Anterior cingulate cortex (tissue), 58 donors: ENCODE measurements at places on chromosomes 4 and X.
A peak's percentile ranks its signal among the peaks of the same experiment; 100 is the strongest.

DNA sequence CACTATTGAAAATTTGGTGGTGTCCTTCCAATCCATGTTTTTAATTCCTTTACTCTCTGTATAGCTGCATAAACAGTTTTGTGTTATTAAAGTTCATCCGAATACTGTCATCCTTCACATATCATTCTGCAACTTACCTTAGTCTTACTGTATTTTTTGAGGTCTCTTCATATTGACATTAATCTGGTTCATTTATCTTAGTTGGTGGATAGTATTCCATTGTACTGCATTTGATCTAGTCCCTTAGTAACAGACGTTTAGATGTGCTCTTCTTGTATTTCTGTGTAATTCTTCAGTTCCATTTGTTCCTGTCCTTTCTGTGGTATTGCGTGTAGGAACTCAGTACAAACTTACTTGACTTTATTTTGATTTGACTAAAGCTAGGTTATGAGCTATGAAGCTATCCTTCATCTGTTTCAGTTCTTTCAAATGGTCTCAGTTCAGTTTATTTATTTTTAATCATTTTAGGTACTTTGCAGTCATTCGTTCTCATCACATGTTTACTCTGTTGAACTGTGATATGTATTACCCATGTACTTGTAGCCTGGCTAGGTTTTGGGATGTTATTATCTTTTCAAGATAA lies 41.3 kb downstream of the RAPGEF2 start:
- DNase-seq, result no peak

DNA sequence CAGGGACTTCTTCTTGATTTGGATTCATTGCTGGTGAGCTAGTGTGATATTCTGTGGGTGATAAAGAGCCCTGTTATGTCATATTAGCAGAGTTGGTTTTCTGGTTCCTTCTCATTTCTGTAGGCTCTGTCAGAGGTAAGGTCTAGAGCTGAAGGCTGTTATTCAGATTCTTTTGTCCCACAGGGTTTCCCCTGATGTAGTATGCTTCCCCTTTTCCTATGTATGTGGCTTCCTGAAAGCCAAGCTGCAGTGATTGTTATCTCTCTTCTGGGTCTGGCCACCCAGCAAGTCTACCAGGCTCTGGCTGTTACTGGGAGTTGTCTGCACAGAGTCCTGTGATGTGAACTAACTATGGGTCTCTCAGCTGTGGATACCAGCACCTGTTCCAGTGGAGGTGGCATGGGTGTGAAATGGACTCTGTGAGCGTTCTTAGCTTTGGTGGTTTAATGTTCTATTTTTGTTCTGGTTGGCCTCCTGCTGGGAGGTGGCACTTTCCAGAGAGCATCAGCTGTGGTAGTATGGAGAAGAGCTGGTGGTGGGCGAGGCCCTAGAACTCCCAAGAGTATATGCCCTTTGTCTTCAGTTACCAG lies 373.7 kb downstream of the AR start:
- DNase-seq, result no peak

DNA sequence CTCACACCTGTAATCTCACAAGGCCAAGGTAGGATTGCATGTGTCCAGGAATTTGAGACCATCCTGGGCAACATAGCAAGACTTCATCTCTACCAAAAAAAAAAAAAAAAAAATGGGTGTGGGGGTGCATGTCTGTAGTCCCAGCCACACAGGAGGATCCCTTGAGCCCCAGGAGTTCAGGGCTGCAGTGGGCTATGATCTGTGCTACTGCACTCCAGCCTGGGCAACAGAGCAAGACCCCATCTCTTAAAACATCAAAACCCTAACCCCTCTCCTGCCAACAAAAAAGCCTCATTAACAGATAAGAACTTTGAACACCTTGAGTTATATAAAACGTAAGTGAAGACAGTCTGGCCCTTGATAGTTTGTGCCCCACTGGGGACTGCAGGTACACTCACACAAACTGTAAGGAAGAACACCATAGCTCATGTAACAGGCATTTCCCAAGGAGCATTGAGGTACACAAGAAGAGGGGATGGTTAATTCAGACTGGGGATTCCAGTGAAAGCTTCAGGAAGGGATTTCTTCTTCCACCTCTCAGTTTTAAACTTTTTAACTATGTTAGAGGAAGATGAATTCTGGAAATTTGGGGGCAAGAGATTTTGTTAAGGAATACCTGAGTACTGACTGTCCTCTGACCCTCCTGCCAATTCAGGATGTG lies 34.7 kb downstream of the RBPJ start:
- no peak for DNase-seq

GRCh38 chr4:26858947-26859401 lies 1.7 kb upstream of the STIM2 start:
- no peak for DNase-seq

DNA sequence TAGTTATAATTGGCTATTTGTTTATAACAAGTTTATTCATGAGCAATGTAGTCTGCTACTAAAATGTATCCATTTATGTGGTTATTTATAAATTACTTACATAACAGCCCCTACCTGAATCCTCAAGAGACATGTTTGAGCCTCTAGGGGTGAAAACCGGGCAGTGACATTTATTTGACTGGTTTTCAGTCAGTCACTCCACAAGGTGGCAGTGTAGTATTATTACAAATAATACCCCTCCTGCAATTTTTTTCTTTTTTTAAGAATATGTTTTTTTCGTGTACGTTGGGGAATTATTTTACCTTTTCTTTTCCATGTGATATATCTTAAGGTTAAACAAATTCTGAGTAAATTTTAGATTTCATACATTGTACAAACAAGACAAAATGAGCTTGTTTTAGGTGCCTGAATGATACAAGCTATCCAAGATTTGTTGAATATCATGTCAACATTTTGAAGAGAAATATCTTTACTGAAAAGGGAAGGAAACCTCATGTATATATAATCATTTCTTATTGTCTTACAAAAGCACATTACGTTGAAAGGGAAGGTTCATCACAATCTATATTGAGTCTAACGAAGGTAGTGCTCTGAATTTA lies 598.7 kb upstream of the TECRL start:
- DNase-seq, result no peak

GRCh38 chr4:120886191-120886590 lies 36.3 kb downstream of the PRDM5 start:
- no peak for DNase-seq

GRCh38 chrX:73855546-73855945 lies 292.5 kb downstream of the CHIC1 start:
- peak; percentile 39 for DNase-seq

DNA sequence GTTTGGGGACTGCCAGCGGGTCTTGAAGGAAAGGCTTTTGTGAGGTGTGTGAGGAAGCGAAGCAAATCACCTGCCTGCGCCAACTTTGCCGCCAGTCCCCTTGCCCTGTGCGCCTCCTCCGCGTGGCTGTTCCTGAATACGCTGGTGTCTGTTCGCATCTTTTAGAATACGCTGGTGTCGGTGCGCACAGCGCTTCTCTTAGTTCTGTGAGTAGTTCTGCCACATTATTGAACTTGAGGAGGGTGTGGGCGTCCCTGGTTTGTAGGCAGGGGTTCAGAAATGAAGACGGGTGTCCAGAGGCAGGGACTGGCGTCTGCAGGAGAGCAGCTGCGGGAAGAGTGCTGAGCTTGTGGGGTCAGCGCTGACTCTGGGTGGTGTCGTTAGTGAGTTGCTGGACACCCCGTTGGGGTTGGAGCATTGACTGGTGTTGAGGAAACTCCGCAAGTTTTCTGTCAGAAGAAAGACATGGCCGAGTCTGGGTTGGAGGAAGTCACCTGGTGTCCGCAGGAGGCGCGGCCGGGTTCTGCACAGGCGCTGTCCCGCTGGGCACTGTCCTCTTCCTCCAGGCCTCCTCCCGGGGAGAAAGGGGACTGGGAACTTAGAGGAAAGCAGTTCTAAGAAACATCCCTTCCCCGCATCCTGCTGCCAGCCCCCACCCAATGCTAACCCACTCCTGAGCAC lies 930 bp downstream of the ZNF718 start:
- peak; percentile 16 for DNase-seq

GRCh38 chrX:24647257-24648058 lies at the start of gene PCYT1B:
Gene PCYT1B (minus strand): TSS chrX:24647347. CDS start chrX:24647105, 242 bp downstream.
- peak; percentile 31 for DNase-seq

DNA sequence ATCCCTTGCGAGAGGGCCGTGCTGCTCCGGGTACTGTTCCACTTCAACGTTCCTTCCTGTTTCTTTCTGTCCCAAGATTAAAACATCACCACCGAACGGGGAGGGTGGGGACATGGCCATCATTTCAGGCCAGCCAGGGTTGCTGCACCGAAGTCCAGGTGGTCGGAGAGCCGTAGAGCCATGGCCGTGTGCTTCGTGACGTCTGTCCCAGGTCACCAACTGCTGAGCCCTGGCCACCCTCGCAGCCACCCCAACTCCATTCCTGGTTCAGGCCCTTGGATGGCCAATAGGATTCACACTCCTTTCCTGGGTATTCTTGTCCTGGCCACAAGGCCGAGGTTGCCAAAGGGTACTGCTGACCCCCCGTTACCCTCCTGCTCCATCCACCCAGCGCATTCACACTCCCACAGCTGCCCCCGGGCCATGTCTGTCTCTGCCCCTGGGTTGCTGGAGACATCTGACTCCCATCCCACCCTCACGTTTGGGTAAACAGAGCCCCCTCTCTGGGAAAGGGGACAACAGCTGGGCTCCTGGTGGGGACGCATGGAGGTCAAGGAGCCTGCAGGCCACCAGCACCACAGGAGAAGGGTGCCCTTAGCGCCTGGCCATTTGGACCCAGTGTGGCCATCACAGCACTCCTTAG lies 103.2 kb downstream of the HMX1 start:
- no peak for DNase-seq

GRCh38 chr4:184972991-184973390 lies 45.3 kb upstream of the HELT start:
- DNase-seq, result no peak

GRCh38 chr4:78775303-78776078 lies 659 bp upstream of the BMP2K start:
- peak; percentile 86 for DNase-seq

DNA sequence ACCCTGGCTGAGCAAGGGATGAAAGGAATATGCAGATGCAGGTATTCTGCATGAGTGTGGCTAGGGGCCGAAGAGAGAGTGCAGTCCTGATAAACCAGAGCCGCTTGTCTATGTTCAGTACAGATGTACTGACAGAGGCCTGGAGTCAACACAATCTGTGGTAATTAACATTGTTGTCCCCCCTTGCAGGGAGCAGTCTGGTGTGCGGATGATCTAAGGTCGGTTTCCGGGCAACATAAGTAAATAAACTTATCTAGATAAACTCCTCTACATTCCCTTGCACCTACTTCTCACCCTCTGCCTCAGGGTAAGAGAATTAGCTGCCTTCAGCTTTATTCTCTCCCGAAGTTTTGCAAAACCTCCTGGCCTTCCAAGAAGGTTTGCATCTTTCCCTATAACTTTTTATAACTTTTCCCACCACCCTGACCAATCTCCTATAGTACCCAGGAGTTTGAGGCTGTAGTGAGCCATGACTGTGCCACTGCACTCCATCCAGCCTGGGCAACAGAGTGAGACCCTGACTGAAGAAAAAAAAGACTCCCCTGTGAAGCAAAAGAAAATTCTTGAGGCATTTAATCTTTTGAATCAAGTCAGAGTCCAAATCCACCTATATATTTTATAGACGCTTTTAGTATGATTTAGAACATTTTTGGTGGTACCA lies 26.6 kb downstream of the SNX25 start:
- DNase-seq, result no peak

DNA sequence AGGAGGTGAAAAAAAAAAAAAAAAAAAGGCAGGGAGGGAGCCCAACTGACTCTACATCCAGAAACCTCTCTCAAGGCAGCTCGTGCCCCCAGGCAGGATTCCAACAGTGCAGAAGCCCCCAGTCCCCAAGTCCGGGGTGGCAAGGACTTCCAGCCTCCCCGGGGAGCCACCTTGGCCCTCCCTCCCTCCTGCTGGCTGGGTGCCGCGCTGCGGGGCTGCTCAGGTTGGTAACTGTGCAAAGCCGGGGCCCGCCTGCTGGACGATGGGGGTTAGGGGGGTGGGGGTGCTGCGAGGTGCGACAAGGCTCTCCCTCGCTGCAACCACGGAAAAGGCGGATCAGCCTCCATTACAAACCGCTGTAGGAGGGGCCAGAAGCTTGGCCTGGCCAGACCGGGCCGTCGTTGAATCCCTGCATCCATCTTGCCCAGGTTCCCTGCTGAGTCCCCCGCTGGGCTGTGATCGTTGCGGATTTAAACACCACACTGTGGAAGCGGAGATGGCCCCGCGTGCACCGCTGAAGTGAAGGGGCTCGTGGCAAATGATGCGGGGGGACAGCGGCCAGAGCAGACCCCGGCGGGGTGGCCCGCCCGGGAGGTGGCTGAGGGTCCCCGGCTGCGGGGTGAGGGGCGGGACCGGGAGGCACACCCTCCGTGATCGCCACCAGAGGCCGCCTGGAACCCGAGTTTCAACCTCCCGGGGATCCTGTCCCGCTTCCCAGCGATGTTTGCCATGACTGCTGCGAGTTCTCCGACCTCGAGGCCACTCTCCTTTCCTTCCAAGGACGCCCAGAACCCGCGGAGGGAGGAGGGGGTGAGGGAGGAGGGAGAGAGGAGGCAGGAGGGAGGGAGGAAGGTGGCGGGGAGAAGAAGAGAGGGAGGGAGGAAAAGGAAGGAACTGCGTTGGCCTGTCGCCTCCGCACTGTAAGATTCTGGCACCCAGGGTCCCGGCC lies 58.0 kb upstream of the DDX3X start:
- DNase-seq, result peak; percentile 47

DNA sequence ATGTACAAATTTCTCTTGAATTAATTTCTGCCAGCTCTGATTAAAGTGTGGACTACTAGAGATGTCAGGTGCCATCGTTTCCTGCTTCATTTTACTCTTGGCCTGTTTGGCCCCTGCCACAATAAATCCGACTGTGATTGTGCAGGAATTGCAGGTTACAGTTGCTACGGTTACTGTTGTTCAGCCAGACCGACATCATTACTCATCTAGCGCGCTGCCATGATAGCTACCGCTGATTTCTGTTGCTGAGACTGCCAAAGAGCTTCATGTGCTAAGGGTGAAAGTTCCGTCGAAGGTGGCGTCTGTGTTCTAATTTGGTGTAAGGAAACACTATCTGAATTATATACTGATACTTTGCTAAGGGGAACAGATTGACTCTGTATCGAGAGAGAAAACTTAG lies 22.1 kb downstream of the SLIT2 start:
- no peak for DNase-seq

DNA sequence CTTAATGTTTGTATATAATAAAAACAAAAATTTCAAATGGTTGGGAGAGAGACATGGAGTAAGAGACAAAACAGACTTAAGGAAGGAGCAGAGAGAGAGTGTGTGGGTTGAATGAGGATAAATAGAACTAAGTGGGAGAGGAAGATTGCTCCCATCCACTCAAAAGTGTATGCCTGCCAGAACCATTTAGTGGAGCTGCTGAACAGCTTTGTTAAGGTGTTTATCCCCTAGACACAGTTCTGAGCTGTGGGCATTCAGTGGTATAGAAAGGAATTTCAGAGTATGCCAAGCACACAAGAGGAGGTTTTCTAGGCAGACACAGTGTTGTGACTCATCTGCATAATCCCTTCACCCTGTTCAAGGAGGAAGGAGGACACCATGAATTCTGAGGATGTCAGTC lies 508.6 kb upstream of the EPHA5 start:
- DNase-seq, result no peak
